ENCODE measurements at places on chromosomes 5 and 9. TPM values are rescaled to one million over a fixed set of nuclear protein-coding genes. Genes with fewer than 3 reads are reported as not detected.

LRRC26 gene
- total RNA-seq, result not detected

FAM221B gene
- total RNA-seq, result not detected

PRDM12 gene
- not detected for total RNA-seq

DDX4 gene
- total RNA-seq, result not detected

DNA sequence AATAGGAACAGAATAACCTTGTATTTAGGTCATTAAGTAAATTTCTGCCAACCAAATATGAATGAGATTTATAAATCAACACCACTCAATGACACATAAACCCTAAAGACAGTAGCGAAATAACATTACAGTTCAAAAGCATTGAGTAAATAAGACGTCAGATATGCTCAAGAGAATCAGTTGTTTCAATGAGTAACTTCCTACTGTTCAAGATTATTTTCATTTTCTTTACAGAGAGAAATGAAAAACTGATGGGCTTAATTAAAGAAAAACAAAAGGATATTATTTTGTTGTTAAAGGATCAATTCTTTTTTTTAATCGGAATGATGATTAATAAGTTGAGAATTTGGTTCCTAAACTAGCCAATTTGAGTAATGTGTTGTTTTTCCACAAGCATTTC, 150.1 kb downstream of the BNC2 start:
- no peak for DNase-seq

DNA sequence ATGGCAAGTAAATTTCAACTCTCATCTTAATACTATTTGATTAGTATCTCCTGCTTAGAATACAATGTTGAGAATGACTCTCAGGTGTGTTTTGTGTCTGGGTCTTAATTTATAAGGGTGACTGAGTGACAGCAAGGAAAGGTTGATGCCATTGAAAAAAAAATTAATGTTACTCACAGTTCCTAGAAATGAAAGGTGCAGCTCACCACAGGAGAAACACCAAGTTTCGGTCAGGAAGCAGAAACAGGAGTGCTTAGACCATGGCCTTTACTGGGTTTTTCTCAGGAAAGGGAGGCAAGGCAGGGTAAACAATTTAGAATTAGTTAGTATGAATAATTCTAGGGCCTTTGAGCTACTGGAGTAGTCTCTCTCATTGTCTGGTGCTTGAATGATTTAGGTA, 159.2 kb upstream of the C9orf72 start:
- DNase-seq, result no peak

DNA sequence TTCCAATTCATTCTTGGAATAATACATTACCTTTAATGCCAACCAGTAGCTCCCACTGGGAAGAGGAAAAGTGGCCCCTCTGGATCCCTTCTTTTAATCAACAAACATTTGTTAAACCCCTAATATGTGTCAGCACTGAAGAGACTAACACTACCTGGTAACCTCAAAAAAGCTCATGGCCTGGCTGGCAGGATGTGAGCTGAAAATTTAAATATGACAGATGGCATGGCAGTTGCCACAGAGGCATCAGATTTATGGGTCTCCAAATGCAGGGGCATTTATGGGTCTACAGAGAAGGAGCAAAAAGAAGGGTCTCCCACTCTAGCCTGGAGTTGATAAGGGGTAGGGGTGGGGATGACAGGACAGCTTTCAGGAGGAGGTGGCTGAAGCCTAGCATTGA, 12.5 kb downstream of the DNAH5 start:
- no peak for DNase-seq

DNA sequence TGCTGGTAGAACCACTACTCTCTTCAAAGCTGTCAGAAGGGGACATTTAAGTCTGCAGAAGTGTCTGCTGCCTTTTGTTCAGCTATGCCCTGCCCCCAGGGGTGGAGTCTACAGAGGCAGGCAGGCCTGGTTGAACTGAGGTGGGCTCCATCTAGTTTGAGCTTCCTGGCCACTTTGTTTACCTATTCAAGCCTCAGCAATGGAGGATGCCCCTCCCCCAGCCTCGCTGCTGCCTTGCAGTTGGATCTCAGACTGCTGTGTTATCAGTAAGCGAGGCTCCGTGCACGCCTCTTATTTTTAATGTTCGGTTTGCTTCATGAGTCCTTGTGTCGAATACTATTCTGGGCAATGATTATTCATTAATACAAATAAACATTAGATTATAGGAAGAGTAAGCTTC, 3.1 kb upstream of the SLC27A6 start:
- DNase-seq, result no peak

All from uterus (tissue), 4 donors.